ENCODE measurements at places on chromosomes 1 and 21. TPM values are rescaled to one million over a fixed set of nuclear protein-coding genes. Genes with fewer than 3 reads are reported as not detected.

Gene CHI3L1
- not detected for total RNA-seq

GRCh38 chr1:37469386-37469785, 5.0 kb upstream of the ZC3H12A start:
- H3K27ac ChIP-seq, result peak overlapping the region; percentile 8
- H3K27me3 ChIP-seq, result no peaks in the 10 kb centered on the region

Gene NPPB
- total RNA-seq, result not detected

DNA sequence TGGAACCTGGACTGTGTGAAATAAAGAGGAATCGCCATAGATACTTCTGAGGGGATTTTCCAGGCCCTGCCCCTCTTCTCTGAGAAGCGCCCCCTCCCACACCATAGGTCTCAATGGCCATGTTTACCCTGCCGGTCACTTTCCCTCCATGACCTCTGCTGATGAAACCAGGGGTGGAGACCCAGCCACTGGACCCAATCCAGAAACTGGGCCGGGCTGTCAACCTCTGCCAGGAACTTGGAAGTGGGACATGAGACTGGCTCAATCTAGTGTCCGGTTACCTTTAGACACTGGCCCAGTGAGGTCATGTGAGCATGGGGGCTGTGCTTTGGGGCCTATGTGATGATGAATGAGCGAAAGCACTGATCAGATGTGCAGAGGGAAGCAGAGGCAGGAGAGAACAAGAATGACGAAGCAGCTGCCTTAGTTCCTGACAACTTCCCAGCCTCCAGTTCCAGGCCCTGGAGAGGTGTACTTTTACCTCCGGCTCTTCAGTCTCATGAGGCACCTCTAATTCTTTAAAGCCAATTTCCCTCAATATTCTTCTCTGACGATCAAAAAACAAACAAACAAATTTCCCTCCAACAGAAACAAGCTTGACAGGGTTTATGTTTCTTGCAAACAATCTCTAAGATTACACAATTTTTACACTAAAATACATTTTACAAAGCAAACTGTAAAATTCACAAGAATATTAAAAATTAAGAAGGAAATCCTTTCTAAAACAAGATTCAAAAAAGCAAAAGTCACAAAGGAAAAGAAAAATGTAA, 4.9 kb downstream of the ASAP3 start:
- DNase-seq, result no peak
- H3K27ac ChIP-seq, result no peak overlapping the region
- no peak overlapping the region for H3K4me3 ChIP-seq
- peaks cover 8% of the 10 kb centered on the region for H3K4me1 ChIP-seq

DNA sequence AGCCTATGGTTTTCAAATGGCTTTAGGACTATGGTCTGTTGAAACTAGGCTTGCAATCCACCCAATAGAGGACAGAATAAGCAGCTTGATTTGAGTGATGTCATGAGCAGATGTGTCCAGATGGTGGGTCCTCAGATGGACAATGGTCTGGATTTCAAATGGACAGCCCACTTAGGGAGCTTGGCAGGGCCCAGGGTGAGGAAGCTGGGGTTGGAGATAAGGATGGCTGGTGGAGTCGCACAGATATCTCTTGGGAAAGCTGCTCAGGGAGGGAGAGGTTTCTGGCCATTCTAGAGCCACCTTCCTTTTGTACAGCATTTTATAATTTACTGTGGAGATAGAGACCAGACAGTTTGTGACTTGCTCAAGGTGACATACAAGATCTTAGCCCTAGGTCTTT, 55.0 kb downstream of the NFASC start:
- no peak overlapping the region for H3K4me3 ChIP-seq
- no peaks in the 10 kb centered on the region for H3K4me1 ChIP-seq
- H3K27me3 ChIP-seq, result peaks cover 3% of the 10 kb centered on the region

Gene WDR64
- total RNA-seq, result 0.31 TPM

GRCh38 chr1:234655328-234656069, 45.5 kb upstream of the IRF2BP2 start:
- no peak for DNase-seq
- peaks cover 5% of the 10 kb centered on the region for H3K4me1 ChIP-seq
- H3K36me3 ChIP-seq, result no peaks in the 10 kb centered on the region
- H3K27me3 ChIP-seq, result peaks cover 6% of the 10 kb centered on the region
- H3K4me3 ChIP-seq, result no peak overlapping the region

DNA sequence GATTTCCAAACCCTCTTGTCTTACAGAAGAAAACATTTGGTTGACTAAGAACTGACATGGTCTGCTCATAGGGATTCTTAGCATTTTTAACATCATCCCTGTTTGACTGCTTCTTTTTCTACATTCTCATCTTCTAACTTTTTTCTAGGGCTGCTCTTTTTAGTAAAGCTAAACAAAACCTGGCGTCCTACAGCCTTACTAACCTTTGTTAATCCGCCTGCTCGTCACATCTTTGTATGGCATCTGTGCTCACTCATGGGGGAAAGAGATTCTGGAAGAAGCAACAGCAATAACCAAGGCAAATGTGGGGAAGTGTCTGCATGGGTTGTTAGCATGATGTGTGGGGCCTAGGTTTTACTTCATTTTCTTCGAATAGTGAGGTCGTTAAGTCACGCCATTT, 92.0 kb downstream of the KIF1B start:
- DNase-seq, result no peak
- H3K4me1 ChIP-seq, result no peaks in the 10 kb centered on the region
- no peaks in the 10 kb centered on the region for H3K27me3 ChIP-seq
- H3K4me3 ChIP-seq, result no peak overlapping the region

DNA sequence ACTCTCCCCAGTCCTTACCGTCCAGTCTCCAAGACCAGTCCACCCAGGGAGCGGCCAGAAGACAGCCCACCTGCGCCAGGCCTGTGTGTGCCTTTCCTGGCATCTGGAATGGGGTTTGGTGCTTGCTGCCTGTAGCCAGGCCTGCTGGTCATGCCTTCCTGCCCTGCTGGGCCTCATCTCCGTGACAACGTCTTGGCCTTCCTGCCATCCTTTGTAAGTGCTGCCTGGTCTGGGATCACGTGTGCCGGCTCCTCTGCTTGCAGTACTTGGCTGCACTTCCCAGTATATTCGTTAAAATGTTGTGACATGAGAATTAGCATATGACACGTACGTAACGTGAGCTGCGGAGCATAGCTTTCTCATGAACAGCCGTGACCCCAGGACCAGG, 145.3 kb upstream of the COL6A1 start:
- H3K4me3 ChIP-seq, result no peak overlapping the region
- DNase-seq, result no peak
- no peak overlapping the region for H3K27ac ChIP-seq
- H3K27me3 ChIP-seq, result peaks cover 5% of the 10 kb centered on the region

DNA sequence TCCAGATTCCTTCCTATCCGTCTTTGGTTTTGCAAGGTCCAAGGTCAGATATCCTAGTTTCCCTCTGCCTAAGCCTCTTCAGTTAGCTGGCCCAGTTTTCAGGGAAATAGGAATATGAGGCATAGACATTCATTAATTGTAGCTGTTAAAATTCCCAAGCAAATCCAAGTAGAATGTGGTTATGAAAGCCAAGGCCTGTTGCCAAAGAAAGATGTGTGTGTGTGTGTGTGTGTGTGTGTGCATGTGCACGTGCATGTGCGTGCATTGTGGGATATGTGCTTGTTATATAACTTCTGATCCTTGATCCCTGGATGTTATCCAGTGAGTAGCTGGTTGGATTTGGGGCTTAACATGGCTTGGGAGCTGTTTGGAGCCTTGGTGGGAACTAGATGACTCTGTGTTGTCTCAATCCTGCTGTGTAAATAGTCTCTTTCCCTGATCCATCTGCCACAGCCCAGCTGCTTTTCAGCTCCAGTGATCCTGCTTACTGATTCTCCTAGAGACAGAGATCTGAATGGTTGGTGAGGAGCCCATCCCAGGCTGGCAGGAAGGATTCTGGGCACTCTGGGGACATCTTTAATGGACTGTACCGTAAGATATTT, 70.6 kb upstream of the GCLM start:
- no peak for DNase-seq
- H3K36me3 ChIP-seq, result no peaks in the 10 kb centered on the region
- H3K4me3 ChIP-seq, result no peak overlapping the region
- H3K4me1 ChIP-seq, result no peaks in the 10 kb centered on the region

GRCh38 chr1:41751804-41752513, 166.8 kb downstream of the HIVEP3 start:
- H3K27ac ChIP-seq, result peak overlapping the region; percentile 83
- no peak overlapping the region for H3K4me3 ChIP-seq
- no peak for DNase-seq
- no peaks in the 10 kb centered on the region for H3K36me3 ChIP-seq
- H3K4me1 ChIP-seq, result peaks cover 67% of the 10 kb centered on the region

GRCh38 chr1:119290297-119290696, 78.3 kb upstream of the HAO2 start:
- H3K27ac ChIP-seq, result no peak overlapping the region
- H3K27me3 ChIP-seq, result peaks cover 25% of the 10 kb centered on the region

- H3K4me1 ChIP-seq, result peaks cover 72% of the 10 kb centered on the region
- H3K4me3 ChIP-seq, result peak overlapping the region; percentile 50
- H3K36me3 ChIP-seq, result no peaks in the 10 kb centered on the region
- no peaks in the 10 kb centered on the region for H3K27me3 ChIP-seq
- no peak for DNase-seq
- peak overlapping the region; percentile 12 for H3K27ac ChIP-seq
Measured at GRCh38 chr1:23618586-23619083, 59.3 kb upstream of the ID3 start.

DNA sequence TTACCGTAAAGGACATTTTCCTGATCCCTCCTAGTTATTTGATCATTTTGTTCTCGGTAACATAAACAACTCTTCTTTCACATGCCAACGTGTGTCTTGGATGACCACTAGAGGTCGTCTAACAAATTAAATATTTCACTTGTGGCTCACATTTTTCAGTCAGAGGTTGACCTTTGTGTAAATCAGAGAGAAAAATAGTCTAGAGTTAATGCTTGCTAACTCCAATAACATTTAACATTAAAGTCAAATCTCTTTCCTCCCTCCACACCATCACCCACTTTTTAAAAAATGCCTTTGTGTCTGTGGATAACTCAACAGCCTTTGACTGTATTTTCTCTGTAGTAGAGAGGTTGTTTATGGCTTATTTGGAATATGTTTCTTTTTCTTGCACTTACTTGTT, 220.5 kb upstream of the B3GALT2 start:
- no peak overlapping the region for H3K4me3 ChIP-seq
- H3K4me1 ChIP-seq, result peaks cover 26% of the 10 kb centered on the region
- peaks cover 25% of the 10 kb centered on the region for H3K36me3 ChIP-seq
- no peaks in the 10 kb centered on the region for H3K27me3 ChIP-seq
- H3K27ac ChIP-seq, result no peak overlapping the region
- peak; percentile 36 for DNase-seq

- no peak for DNase-seq
- H3K27me3 ChIP-seq, result no peaks in the 10 kb centered on the region
- no peaks in the 10 kb centered on the region for H3K4me1 ChIP-seq
- no peaks in the 10 kb centered on the region for H3K36me3 ChIP-seq
Measured at GRCh38 chr1:68908316-68908715, 411.4 kb upstream of the DEPDC1 start.

DNA sequence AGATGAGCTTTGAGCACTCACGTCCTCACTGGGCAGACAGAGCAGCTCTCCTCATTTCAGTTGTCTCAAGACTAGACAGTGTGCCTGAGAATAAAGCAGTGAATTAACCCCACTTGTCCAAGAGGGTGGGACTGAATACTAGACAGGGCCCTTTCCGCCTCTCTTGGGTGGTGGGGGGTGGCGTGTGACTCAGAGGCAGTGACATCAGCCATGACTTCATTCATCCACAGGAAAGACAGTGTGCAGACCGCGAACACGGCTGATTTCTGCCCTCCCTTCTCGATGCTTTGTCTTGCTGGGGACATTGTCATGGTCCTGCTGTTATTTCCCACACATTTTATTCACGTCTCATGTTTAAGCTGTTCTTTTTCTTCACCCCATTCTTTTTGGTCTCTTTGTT, 64.9 kb downstream of the FGGY start:
- H3K36me3 ChIP-seq, result no peaks in the 10 kb centered on the region
- no peak for DNase-seq
- H3K27ac ChIP-seq, result no peak overlapping the region
- no peak overlapping the region for H3K4me3 ChIP-seq

GRCh38 chr1:162139211-162139610, 69.7 kb downstream of the NOS1AP start:
- H3K27me3 ChIP-seq, result peaks cover 31% of the 10 kb centered on the region
- no peak for DNase-seq
- no peak overlapping the region for H3K4me3 ChIP-seq
- no peak overlapping the region for H3K27ac ChIP-seq
- no peaks in the 10 kb centered on the region for H3K36me3 ChIP-seq
- H3K4me1 ChIP-seq, result peaks cover 3% of the 10 kb centered on the region

- H3K27me3 ChIP-seq, result peaks cover 43% of the 10 kb centered on the region
- peaks cover 17% of the 10 kb centered on the region for H3K4me1 ChIP-seq
- DNase-seq, result no peak
- no peaks in the 10 kb centered on the region for H3K36me3 ChIP-seq
- H3K4me3 ChIP-seq, result no peak overlapping the region
Measured at GRCh38 chr1:199937661-199938060, 89.8 kb upstream of the NR5A2 start.

Gene HIVEP3
- total RNA-seq, result 10.8 TPM

Gene TTC39A
- total RNA-seq, result not detected

GRCh38 chr1:51915951-51916350, 37.4 kb upstream of the NRDC start:
- DNase-seq, result no peak
- no peak overlapping the region for H3K27ac ChIP-seq
- H3K27me3 ChIP-seq, result peaks cover 18% of the 10 kb centered on the region
- no peak overlapping the region for H3K4me3 ChIP-seq

Gene HCRTR1
- not detected for total RNA-seq

GRCh38 chr1:165598676-165599059, 32.4 kb upstream of the MGST3 start:
- H3K4me3 ChIP-seq, result peak overlapping the region; percentile 90
- no peaks in the 10 kb centered on the region for H3K36me3 ChIP-seq
- DNase-seq, result no peak
- peaks cover 17% of the 10 kb centered on the region for H3K4me1 ChIP-seq

Gene OR2T11
- not detected for total RNA-seq

DNA sequence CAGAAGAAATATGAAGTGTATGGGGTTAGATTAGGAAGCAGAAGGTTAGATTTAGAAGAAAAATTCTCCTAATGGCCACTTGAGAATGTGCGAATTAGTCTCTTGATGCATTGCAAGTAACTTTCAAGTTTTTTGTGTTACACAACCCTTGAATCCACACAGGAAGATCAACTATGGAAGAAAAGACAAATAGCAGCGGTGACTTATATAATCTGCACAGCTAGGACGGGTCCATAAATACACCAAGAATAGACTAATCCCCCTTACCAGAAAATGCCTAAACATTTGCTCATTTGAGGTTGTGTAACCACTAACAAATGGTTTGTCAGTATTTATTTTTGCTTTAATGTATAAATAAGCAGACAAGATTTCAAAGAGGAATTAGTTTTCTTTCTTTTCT, 182.6 kb downstream of the TGFB2 start:
- H3K36me3 ChIP-seq, result no peaks in the 10 kb centered on the region
- no peak overlapping the region for H3K27ac ChIP-seq
- DNase-seq, result no peak
- no peaks in the 10 kb centered on the region for H3K4me1 ChIP-seq

Gene TLR5
- total RNA-seq, result 0.44 TPM
